ENCODE measurements at places on chromosomes 5 and 9.

- DNase-seq, result no peak
Measured at GRCh38 chr9:133515615-133516255, 9.0 kb downstream of the MYMK start.

- no peak for DNase-seq
Measured at GRCh38 chr5:5014586-5015235, 125.4 kb upstream of the ADAMTS16 start.

DNA sequence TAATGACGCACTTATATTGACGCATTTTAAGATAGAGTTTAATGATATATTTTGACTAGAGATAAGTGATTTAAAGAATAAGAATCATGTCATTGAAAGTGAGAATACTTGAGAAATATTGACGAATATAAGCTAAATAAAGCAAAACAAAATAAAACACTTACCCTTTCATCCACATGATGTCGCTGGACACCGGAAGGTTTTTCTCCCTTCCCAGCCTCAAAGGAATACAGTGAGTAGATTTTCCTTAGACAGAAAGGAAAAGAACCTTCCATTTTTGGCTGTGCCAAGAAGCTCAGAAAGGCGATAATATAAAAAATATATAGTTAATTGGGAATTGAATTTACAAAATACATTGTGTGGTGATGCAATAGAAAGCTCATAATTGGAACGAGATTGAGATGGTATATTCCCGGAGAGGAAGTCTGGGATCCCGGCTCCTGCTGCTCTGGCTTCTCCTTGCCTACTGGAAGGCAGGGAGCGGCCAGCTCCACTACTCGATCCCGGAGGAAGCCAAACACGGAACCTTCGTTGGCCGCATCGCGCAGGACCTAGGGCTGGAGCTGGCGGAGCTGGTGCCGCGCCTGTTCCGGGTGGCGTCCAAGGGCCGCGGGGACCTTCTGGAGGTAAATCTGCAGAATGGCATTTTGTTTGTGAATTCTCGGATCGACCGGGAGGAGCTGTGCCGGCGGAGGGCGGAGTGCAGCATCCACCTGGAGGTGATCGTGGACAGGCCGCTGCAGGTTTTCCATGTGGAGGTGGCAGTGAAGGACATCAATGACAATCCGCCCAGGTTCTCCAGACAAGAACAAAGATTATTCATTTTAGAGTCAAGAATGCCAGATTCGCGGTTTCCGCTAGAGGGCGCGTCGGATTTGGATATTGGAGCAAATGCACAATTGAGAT lies at the start of gene PCDHA5:
TSS of gene PCDHA5 (plus strand) at position 239 of the 906 bp plus-strand sequence.
- no peak for DNase-seq

GRCh38 chr5:42832060-42832459 lies 20.4 kb upstream of the SELENOP start:
- DNase-seq, result no peak

DNA sequence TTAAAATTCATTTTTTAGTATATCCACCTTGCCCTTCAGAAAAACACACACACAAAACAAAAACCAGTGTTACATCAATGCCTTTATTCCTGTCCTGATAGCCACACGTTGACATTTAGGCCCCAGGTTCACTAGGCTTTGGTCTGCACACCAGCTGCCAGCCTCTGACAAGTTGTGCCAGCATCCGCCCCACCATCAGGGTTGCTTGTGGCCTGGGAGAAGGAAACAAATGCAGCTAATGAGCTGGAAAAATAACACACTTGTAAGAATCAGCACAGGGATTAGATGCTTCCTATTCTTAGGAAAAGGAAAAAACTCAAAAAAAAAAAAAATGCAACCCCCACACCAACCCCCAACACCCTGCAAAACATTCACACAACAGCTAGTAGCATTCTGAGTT lies 404.0 kb upstream of the GRIA1 start:
- no peak for DNase-seq

GRCh38 chr9:128146591-128147120 lies 2.6 kb upstream of the LCN2 start:
- DNase-seq, result no peak

GRCh38 chr5:178474562-178475184 lies 115.5 kb downstream of the COL23A1 start:
- DNase-seq, result no peak

- DNase-seq, result peak; percentile 35
Measured at GRCh38 chr9:105842023-105842644, 147.8 kb downstream of the TMEM38B start.

GRCh38 chr5:179900206-179900605 lies 7.5 kb downstream of the TBC1D9B start:
- no peak for DNase-seq

- DNase-seq, result no peak
Measured at GRCh38 chr5:149596712-149597111, 15.4 kb downstream of the ARHGEF37 start.

DNA sequence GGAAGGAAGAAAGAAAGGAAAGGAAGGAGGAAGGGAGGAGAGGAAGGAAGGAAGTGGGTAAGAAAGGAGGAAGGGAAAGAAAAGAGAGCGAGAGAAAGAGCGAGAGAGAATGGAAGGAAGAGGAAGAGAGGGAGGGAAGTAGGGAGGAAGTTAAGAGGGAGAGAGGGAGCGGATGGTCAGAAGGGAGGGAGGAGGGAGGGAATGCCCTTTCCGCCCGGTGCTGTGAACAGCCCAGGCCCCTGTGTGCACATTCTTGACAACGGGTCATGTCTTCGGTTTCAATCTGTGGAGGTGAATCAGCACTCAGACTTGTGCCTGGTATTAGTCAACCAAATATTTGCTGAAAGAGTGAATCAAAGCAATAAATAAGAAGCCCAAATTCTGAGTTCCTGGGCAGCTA lies 39.2 kb downstream of the PRUNE2 start:
- DNase-seq, result no peak

- DNase-seq, result peak; percentile 44
Measured at GRCh38 chr5:43020399-43020746, 19.7 kb downstream of the ANXA2R start.

GRCh38 chr5:125004009-125004408 lies 257.6 kb upstream of the ZNF608 start:
- DNase-seq, result no peak

DNA sequence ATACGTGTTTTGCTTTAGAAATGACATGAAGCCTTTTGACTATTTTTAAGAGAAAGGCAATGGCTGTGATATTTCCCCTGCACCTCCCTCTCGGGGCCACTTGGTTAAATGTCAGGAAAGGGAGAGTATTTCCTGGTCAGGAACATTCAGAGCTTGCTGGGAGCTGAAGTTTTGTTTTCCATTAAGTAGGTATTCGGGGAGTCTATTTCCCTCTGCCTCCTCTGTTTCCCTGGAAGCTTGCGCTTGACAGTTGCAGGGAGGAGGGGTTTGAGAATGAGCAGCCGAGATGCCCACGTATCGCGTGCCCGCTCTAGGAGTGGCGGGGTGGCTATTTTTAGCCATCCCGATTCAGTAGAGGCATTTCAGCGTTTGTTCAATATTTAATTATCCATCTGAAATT lies 6.7 kb downstream of the DAB2IP start:
- DNase-seq, result no peak

DNA sequence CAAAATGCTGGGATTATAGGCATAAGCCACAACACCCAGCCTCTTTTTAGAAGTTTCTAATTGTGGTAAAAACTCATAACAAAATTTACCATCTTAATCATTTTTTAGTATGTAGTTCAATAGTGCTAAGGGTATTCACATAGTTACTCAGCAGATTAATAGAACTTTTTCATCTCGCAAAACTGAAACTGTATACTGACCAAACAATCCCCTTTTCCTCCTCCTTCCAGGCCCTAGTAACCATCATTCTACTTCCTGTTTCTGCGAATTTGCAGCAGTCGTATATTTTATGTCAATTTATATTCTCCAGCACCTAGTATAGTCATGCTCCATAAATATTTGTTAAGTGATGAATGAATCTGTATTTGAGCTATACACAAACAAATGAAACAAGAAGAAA lies 86.3 kb upstream of the ERBIN start:
- DNase-seq, result no peak

GRCh38 chr5:90983711-90984124 lies 399.4 kb downstream of the ARRDC3 start:
- no peak for DNase-seq

- DNase-seq, result no peak
Measured at GRCh38 chr5:38148021-38148625, 110.2 kb upstream of the EGFLAM start.

DNA sequence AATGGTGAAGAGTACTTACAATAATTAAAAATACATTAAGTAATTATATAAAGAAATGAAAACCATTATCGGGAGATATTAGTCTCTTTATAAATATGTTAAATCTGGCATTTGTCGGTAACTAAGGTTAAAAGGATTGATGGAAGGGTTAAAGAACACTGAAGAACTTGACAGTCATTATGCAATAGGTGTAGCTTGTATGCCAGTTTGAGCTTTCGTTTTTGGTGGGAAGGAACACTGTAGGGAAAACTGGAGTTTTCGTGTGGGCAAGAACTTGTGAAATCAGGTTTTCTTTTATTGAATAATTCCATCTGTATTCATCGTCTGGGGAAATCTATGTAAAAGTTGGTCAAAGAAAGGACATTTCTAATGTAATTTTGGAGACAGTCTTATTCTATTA lies 142.3 kb downstream of the DMRTA1 start:
- no peak for DNase-seq

DNA sequence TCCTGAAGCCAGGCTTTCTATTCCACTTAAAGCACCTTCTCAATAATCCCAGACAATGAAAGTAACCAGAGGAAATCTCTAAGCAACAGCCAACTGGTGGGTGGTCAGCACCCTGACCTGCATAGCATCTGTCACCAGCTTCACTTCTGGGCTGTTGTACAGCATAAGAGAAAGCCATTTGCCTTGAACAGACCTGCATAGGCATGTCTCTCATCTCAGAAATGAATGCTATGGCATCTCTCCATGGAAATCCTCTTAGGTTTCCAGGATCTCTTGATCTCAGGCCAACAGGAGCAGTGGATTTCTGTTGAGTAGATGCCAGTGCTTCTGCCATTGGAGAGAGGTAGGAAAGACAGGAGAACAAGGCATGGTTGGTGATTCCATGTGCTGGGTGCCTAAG lies 213.6 kb downstream of the GRIA1 start:
- DNase-seq, result no peak

- DNase-seq, result no peak
Measured at GRCh38 chr5:59923465-59923864, 29.9 kb upstream of the PDE4D start.

DNA sequence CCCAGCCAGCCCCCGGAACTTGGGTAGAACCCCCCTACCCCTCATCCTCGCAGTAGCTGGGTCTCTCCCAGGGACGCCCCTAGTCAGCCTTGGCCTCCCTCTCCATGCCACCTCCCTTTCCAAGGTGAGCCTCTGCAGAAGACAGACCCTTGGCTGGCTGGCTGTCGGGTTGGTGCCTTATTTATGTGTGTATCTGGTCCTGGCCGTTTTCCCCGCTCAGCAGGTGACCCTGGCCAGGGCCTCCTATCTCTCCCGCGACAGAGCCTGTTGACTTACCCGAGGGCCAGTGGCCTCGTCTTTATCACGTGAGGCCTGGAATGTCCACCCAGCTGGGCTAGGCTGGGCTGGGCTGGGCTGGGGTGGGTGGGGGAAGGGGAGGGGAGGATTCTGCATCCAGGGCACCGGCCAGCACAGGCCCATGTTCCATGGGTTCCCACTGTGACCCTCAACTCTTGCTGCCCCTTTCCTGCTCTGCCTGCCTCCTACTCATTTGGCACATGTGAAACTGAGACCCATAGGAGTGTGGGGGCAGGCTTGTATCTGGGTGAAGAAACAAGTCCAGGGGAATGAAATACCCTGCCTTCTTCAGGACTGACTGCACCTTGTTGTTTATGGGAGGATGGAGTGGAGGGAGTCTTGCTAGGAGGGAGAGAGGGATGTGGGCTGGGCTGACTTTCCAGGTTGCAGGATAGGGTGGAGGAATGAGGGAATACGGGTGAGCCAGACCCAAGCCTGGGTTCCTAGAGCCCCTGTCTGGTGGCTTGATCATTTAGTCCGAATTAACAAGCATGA lies 3.1 kb downstream of the CXXC5 start:
- no peak for DNase-seq

- DNase-seq, result no peak
Measured at GRCh38 chr9:19496321-19497050, 87.7 kb downstream of the ACER2 start.

DNA sequence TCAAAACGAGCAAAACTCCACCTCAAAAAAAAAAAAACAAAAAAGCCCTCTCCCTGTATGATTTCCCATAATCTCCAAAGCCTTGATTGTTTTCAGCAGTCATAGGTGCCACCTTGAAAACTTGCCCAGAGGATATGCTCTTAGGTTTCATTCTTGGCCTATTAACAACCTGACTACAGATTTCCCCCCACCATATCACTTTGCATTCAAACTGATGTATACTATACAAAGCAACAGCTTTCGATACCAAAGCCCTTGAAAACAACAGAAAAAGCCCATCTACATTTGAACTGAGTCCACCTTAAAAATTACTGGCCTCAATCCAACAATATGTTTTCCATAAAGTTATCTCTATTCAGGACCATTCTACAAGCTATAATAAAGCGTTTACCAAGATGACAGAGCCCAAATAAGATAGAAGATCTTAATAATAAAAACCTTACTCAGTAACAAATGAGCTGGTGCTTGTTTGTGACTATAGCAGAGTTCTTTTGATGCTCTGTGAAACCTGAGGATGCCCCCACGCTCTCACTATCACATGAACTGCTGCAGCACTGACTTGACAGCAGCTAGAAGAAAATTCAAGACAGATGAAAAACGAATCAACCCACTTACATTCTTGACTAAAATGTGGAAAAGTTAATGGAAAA lies 44.4 kb downstream of the FNBP1 start:
- DNase-seq, result no peak

DNA sequence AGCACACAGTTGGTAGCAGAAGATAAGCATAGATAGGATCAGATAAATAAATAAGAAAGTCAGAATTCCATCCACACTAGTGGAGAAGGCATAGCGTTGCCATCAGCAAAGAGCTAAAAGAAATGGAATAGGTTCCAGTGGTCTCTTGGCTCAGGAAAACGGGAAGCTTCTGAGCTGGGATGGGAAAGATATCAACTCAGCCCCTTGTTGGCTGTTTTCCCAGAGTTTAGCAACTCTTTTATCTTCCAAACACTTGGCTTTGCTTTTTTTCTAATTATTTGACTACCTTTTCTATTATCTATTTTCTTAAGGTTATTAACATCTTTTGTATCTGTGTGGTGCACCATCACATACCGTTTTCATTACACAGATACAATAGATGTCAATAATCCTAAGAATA lies 445.7 kb upstream of the TRPC7 start:
- no peak for DNase-seq

DNA sequence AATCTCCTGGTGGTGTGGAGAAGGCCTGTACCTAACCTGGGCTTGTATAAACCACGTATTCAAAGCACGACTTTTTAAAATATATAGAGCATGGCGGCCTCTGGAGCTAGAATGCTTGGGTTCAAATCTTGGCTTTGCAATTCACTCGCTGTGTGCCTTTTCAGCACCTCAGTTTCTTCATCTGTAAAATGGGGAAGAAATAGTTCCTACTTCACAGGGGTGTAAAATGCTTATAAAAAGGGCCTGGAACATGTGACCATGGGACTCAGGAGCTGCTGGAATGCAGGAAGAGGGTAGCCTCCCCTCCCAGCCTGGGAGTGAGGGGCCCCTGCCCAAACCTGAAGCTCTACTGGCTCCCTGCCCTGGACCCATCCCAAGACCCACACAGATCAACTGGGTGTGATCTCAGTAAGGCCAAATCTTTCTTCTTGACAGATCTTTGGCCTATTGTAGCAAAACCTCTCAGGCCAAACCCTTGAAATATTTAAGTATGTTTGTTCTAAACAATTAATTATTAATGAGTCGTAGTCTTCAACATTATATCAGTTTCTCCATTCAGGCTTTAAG lies 269.0 kb downstream of the ZSWIM6 start:
- no peak for DNase-seq

- DNase-seq, result no peak
Measured at GRCh38 chr5:157821822-157822622, 36.9 kb downstream of the CLINT1 start.

- DNase-seq, result no peak
Measured at GRCh38 chr9:107491081-107492053, 1.8 kb upstream of the KLF4 start.

Measured in CD4-positive, alpha-beta T cell treated with Interleukin-10 for 1 hour (primary cell).